ENCODE measurements at places on chromosomes 3 and 15. TPM values are rescaled to one million over a fixed set of nuclear protein-coding genes. Genes with fewer than 3 reads are reported as not detected.

- no peak for DNase-seq
These were observed 39.3 kb downstream of the NFKBIZ start for GRCh38 chr3:101888653-101889052.

DNA sequence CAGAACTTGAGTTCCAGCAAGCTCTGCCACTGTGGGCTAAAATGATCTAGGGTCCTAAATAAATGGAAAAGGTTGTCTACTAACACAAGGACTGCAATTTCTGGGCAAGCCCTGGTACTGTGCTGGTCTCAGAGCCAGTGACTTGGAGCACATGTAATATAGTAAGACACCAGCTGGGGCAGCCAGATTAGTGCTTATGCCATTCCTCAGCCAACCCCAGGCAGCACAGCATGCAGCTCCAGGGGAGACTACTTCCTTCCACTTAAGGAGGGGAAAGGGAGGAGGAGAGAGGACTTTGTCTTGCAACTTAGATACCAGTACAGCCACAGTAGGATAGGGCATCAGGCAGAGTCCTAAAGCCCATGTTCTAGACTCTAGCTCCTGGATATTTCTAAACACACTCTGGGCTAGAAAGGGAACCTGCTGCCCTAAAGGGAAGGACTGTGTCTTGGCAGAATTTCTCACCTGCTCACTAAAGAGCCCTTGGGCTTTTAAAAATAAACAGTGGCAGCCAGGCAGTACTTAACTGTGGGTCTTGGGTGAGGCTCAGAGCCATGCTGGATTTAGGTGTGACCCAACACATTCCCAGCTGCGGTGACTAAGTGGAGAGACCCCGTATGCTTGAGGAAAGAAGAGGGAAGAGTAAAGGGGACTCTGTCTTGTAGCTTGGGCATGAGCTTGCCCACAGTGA lies 223.7 kb upstream of the BCHE start:
- DNase-seq = no peak

- peak; percentile 80 for DNase-seq
These were observed 67.2 kb downstream of the CACNA2D2 start for GRCh38 chr3:50436114-50436674.

- no peak for DNase-seq
These were observed 25.0 kb downstream of the DNAH1 start for GRCh38 chr3:52341123-52341522.

GRCh38 chr15:60326343-60326742 lies 71.4 kb downstream of the ANXA2 start:
- no peak for DNase-seq

- no peak for DNase-seq
These were observed 351.6 kb downstream of the GAP43 start for GRCh38 chr3:115974940-115975339.

DNA sequence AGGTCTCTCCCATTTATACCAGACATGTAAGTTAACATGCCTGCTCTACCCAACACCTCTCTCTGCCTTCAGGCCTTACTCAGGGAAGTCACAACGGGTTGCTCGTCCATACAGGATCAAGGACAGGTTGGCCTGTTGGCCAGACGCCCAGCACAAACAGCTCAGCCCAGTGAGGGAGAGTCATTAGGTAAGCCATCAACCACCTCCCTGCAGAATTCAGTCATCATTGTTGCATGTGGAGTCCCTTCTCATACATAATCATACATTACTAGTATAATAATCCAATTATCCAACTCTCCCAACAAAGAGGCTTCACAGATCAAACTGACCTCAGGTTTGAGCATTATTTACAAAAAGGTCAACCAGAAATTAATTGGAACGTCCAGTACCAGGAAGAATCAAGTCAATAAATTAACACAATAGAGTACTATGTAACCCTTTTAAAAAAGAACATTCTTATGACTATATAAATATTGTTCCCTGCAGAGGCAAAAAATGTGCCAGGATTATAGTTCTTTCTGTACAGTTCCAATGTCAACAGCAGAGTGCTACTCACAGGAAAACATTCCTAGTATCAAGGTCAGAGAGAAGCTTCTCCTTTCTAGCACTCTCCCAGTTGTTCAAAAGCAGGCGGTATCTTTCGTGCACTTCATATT lies 33.2 kb downstream of the HOMER2 start:
- no peak for DNase-seq

DNA sequence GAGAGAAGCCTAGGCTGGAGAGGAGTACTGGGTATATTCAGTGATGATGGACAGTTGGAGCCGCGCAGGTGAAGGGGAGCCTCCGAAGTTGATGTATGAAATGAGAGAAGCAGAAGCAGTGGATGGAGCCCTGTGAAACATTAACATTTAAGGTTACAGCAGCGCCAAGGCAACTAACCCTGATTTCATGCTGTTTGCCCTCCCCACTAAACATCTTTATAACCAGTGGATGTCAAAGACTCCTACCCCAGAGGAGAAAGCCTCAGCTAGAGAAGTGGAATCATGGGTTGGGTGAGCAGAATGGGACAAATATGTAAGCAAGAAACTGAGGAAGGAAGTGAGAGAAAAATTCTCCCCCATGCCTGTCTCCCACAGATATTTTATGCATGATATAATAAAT lies 92.0 kb upstream of the NMNAT3 start:
- no peak for DNase-seq

GRCh38 chr3:132265488-132265887 lies 51.7 kb upstream of the ACP3 start:
- no peak for DNase-seq

GRCh38 chr3:56751056-56751707 lies 50.6 kb downstream of the ARHGEF3 start:
- no peak for DNase-seq

- DNase-seq = no peak
These were observed 363.0 kb downstream of the NR2F2 start for GRCh38 chr15:96693515-96693914.

DNA sequence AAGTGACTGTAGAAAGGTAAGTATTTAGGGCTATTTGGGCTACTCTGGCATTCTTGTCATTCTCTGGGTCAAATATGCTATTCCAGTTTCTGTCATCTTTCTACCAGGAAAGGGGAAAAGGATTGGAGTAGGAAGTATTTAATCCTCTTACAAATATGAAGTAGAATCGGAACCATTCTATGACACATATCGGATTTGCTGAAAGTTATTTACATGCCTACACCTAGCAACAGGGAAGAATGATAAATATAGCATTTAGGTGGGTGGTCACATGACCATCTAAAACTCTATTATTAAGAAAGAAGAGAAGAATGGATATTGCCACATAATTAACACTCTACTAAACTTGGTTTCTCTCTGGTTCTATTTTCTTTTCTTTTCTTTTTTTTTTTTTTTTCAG lies 1353.1 kb downstream of the ZPLD1 start:
- no peak for DNase-seq

GRCh38 chr15:65952391-65953053 lies 83.2 kb downstream of the RAB11A start:
- peak; percentile 92 for DNase-seq

GRCh38 chr3:194871864-194872668 lies 186.4 kb downstream of the FAM43A start:
- no peak for DNase-seq

DNA sequence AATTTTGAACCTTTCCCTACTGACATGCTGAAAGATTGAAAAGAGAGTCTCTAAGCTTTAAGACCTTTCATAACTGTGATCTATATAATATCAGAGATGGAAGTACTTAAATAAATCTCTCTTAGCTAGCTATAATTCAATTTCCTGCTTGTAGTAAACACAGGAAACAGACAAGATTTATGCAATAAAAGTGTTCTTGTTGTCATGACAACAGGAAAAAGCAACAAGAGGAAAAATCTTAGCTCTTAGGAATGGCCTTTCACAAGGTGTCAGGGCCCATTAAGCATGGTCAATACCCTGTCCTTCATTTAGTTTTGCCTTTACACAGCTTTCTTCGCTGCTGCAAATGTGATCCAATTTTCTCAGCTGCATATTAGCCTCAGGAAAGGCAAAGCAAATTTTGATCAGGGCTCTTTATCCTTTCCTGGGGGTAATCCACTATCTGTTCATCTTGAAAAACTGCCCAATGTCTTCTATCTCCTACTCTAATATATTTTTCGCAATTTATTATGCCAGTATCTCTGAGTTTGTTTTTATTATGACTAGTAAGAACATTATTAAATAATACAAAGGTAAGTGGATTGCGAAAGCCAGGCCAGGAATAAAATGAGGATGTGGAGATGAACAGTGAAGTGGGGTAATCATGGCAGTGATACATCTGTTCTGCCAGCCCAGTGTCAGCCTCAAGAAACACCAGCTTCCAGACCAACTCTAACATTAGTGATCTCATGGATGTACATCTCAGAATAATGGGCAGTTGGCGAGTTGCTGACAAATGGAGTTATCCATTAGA lies 28.7 kb downstream of the SIDT1 start:
- peak; percentile 93 for DNase-seq

GRCh38 chr3:187714404-187714979 lies 12.1 kb upstream of the RTP2 start:
- DNase-seq = no peak

DNA sequence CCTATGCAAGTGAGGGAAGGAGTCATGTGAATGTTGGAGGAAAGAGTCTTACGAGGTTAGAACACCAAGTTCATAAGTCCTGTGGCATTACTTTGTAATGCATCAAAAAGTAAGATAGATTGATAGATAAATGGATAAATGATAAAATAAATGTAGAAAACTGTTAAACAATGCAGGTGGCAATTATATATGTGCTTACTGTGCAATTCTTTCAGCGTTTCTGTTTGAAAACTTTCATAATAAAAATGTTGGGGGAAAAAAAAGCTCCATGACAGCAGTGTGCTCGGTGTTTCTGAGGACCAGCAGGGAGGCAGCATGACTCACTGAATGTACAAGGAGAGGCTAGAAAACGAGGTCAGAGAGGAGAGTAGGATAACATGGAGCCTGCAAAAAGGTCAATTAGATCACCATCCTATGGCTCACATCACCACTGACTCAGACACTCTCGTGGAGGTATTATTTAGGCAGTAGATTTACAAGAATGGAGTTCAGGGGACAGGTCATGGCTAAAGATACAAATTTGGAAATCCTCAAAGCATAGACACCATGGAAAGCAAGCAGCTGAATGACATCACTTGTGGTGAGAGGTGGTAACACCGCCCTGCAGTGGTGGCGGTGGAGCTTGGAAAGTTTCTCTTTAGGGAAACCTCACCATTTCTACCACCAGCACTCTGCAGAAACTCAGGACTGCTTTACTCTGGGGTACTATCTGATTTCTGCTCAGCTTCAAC lies 219.8 kb downstream of the CTNNB1 start:
- no peak for DNase-seq

GRCh38 chr15:52392008-52392687 lies 96.5 kb upstream of the MYO5C start:
- DNase-seq = no peak

DNA sequence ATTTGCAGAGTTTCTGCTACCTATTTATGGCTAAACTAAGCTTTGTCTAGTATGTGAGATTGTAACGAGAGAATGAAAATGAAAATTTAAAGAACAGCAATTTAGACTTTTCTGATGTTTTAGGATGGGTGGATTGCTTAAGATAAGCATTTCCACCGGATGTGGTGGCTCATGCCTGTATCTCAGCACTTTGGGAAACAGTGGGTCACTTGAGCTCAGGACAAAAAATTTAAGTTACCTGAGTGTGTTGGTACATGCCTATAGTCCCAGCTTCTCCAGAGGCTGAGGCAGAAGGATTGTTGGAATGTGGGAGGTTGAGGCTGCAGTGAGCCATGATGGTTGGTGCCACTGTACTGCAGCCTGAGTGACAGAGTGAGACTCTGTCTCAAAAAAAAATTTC lies 3.3 kb downstream of the PPP4R2 start:
- DNase-seq = no peak

GRCh38 chr3:52895418-52895817 lies 1.9 kb downstream of the STIMATE start:
- DNase-seq = no peak

GRCh38 chr15:60372756-60373155 lies 25.0 kb downstream of the ANXA2 start:
- DNase-seq = no peak

DNA sequence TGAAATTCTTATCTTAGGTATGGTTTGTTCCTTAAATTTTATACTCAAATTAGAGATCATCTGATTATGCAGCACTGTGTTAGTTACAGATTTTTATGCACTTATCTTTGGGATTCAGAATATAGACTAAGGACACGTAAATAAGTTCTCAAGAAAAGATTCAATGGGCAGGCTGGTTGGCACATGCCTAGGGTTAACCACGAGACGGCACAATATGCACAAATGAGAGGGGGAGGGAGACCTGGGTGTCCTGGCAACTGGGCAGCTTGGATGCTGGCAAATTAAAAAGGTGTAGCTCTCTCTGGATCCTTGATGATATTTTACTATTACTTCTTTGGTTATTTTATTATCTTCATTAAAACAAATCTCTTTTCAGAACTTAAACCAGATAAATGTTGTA lies 672 bp downstream of the AADAC start:
- no peak for DNase-seq

- DNase-seq = no peak
These were observed 21.2 kb downstream of the CRTC3 start for GRCh38 chr15:90550919-90551318.

- DNase-seq = no peak
These were observed 1090.3 kb upstream of the CFAP20DC start for GRCh38 chr3:60140160-60140559.

DNA sequence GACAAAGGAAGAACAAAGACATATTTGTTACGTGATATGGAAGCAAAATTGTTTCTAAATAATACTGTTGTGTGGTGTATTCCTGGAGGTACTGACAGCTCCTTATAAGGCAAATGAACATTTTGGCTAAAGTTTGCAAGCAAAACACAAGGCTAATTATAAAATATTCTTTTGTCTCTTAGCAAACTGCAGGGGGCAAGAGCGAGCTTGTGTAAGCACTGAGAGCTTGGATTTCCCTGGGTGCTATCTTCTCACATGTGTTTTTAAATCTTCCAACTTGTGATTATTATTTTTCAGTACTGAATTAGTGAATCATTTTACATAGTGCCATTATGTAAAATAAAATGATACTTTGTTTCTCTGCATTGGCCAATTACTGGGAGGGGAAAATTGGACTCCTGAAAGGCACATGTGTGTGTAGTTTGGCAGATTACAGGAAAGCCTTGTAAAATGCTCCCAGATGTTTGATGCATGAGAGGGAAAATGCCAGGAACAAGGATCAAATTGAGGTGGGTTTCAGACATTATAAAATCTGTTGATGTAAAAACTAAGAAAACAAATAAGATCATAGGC lies 611.5 kb downstream of the AGBL1 start:
- no peak for DNase-seq

GRCh38 chr3:4939276-4939675 lies 40.0 kb upstream of the BHLHE40 start:
- no peak for DNase-seq

Gene TIMP4
- 2.4 TPM for polyA plus RNA-seq

Gene ZDHHC19
- 0.92 TPM for polyA plus RNA-seq

Gene ZBTB38
- polyA plus RNA-seq = 8.6 TPM

Gene ZNF80
- polyA plus RNA-seq = not detected

Gene CD200R1L
- polyA plus RNA-seq = not detected

Gene SCN5A
- 0.06 TPM for polyA plus RNA-seq

Gene CCDC9B
- polyA plus RNA-seq = 4.7 TPM

Gene LRCH3
- polyA plus RNA-seq = 11.6 TPM

Data from kidney (tissue), 22 donors.